ENCODE measurements at places on chromosomes 7 and 10.
A peak's percentile ranks its signal among the peaks of the same experiment; 100 is the strongest.

- DNase-seq, result no peak
Observed at GRCh38 chr10:132142396-132143161, 44.2 kb upstream of the DPYSL4 start.

GRCh38 chr10:111131168-111131799 lies 54.5 kb downstream of the ADRA2A start:
- DNase-seq, result no peak

DNA sequence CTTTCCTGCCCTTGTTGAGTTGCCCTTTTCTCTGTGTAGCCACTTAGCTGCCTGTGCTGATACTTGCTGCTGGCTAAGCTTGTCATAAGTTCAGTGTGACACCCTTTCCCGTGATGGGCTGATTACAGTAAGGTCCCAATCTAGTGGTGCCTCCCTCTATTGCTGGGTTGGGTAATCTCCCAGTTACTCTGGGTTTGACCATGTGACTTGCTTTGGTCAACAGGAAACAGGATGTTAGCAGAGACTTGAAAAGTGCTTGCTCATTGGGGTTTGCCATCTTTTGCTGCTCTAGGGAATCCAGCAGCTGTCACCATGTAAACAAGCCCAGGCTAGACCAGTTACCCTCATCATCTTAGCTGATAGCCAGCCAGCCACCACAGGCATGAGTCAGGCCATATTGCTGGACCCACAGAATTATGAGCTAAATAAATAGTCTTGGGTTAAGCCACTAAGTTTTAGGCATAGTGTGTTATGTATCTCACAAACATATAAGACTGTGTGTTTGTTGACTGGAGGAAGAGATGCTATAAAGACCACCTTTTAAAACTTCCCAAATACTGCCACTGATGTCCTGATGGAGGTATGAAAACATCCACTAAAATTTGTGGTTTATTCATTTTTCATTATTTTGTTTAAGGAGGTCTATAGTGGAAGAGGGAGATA lies 4.0 kb upstream of the LEP start:
- DNase-seq, result peak; percentile 12

- DNase-seq, result no peak
Observed at GRCh38 chr10:116671274-116671926, 50.6 kb downstream of the PNLIPRP2 start.

GRCh38 chr7:131895541-131896164 lies 339.2 kb upstream of the PODXL start:
- no peak for DNase-seq

DNA sequence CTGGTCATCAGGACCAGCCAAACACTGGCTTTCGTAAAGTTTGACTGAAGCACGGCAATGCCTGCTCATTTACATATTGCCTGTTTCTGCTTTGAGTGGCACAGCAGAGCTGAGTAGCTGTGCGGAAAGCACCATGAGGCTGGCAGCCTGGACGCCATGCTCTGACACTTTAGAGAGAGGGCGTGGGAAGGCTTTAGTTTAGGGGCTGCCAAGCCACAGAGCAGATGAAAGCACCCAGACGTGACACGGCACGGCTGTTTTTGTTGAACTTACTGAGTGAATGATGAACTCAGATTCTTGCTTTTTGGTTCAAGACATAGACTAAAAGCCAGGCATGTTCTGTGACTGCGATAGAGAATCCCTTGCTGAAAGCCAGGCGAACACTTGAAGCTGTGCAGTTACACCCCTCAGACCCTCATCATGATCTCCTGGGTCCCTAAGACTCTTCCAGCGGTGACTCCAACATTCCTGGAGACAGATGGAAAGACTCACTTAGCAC lies 182.1 kb downstream of the ZMYND11 start:
- peak; percentile 78 for DNase-seq

DNA sequence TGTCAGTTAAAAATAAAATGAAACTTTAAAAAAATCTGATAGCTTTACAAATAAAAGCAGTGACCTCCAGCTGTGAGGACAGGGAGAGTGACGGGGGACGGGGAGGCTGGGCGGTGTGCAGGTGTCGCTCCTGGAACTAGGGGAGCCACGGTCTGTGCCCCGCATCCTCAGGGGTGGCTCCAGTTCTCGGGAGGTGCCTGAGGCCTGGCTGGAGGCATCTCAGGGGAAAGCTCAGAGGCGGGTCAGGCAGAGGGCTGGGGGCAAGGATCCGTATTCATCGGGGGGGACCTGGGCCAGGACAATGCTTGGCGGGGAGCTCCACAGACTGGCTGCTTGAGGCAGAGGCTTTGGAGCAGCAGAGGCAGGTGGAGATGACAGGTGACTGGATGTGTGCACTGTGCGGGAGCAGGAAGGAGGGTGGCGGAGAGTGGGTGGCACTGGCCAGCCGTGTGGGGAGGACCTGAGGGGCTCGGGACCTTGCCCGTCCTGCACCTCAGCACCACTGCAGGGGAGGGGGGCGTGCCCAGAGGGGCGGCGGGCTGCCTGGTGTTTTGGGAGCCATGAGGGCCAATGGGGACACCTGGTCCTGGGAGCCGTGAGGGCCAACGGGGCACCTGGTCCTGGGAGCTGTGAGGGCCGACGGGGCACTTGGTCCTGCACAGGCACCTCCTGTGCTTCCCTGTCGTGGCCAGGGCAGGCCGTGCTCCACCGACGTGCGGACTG lies 13.2 kb downstream of the PWWP2B start:
- no peak for DNase-seq

- no peak for DNase-seq
Observed at GRCh38 chr10:19816411-19817230, at the start of gene PLXDC2. TSS of gene PLXDC2 (plus strand) at chr10:19816432.

GRCh38 chr10:49001870-49002672 lies 62.4 kb upstream of the LRRC18 start:
- DNase-seq, result no peak

DNA sequence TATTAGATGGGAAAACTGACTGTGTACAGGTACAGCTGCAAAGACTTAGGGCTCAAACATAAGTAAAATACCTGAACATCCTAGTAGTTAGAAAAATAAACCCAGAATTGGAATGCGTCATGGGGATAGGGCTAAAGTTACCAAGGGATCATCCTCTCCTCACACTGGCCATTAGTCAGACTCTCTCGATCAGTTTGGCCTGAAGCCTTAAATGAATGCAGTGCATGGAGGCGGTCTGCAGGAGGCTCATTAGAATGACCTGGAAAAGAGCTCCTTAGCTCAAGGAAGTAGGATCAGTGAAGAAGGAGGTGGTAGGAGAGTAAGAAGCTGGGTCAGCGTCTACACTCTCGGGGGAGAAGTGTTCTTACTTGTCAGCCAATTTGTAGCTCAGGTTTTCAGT lies 35.3 kb downstream of the DENND2A start:
- DNase-seq, result no peak
